Activated CD8-positive, alpha-beta memory T cell treated with anti-CD3 and anti-CD28 coated beads, Interleukin-2, amount 10 ng/mL, durations not matched to agents 7 days and 5 days (primary cell): ENCODE measurements at places on chromosomes 4 and X. TPM values are rescaled to one million over a fixed set of nuclear protein-coding genes. Genes with fewer than 3 reads are reported as not detected.

The FAT4 gene
- not detected for total RNA-seq

The GAGE12E gene
- not detected for total RNA-seq

The CYTL1 gene
- not detected for total RNA-seq

The UGT2B10 gene
- total RNA-seq: not detected

The ESX1 gene
- not detected for total RNA-seq

DNA sequence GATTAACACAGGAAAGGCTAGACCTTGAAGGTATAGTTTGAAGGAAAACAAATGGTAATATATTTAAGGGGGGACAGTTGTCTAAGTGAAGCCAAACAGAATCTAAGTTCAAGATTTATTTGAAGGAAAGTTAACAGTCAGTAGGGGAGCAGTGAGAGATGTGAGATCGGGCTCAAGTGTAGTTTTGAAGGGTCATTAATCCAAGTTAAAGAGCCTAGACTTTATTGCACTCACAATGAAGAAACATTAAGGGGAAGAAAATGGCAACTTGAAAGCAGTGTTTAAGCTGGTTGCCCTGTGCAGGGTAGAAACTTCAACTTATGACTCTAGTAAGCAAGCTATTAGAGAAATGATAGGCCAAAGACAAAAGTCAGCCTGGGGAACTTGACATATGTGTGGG is 1952.2 kb downstream of the PCDH7 start:
- no peaks in the 10 kb centered on the region for H3K36me3 ChIP-seq
- H3K27ac ChIP-seq: no peak overlapping the region
- H3K4me1 ChIP-seq: no peaks in the 10 kb centered on the region
- DNase-seq: no peak

GRCh38 chr4:153466949-153467896 is 1.1 kb downstream of the TMEM131L start:
- peaks cover 19% of the 10 kb centered on the region for H3K36me3 ChIP-seq
- peaks cover 5% of the 10 kb centered on the region for H3K27me3 ChIP-seq
- H3K4me3 ChIP-seq: peak overlapping the region; percentile 88
- peak overlapping the region; percentile 92 for H3K27ac ChIP-seq
- DNase-seq: peak; percentile 67

DNA sequence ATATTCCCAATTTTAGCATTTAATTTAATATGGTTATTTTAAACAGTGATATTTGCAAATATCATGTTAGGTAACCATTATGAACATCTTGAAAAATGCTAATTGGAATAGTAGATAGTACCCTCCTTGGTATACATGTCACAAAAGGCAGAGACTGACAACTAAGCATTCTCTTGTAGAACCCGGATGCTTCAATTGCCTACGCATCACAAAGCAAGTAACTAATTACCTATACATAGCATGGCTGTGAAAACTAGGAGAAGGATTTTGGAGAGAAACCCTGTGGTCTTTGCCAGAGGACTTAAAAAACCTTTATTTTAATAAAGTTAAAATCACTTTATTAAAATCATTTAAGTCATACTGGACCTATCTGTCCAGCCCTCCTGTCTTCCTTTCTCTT is 764.1 kb upstream of the TENM3 start:
- H3K27me3 ChIP-seq: no peaks in the 10 kb centered on the region
- no peaks in the 10 kb centered on the region for H3K36me3 ChIP-seq
- no peaks in the 10 kb centered on the region for H3K4me1 ChIP-seq
- no peak for DNase-seq

DNA sequence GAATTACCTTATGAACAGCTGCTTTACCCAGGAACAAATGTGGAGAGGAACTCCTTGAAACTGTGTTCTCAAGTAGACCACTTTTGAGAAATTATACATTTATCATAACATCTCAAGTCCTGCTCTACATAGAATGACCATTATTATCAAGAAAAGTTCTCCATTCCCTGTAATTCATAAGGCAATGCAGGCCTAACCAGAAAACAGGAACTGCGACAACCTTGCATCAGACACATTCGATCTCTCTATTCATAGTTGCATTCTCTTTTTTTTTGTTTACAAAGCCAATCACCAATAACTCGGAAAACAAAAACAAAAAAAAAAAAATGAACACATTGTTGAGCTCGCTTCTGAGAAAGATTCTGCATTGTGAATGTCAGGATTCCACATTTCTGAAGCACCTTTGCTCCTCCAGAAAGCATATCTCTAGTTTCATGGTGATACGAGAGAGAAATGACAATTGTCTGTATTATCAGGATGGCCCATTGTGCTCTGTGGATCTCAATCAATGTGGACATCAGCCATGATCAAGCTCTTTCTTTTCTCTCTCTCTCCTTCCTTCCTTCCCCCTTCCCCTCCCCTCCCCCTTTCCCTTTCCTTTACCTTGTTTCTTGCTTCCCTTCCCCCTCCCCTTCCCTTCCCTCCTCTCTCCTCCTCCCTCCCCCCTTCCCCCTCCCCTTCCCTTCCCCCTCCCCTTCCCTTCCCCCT is 32.4 kb upstream of the CD99 start:
- H3K27me3 ChIP-seq: no peaks in the 10 kb centered on the region
- DNase-seq: no peak
- H3K4me1 ChIP-seq: no peaks in the 10 kb centered on the region
- H3K36me3 ChIP-seq: peaks cover 3% of the 10 kb centered on the region
- no peak overlapping the region for H3K4me3 ChIP-seq
- no peak overlapping the region for H3K27ac ChIP-seq
